ENCODE measurements at places on chromosomes 5 and 9.

DNA sequence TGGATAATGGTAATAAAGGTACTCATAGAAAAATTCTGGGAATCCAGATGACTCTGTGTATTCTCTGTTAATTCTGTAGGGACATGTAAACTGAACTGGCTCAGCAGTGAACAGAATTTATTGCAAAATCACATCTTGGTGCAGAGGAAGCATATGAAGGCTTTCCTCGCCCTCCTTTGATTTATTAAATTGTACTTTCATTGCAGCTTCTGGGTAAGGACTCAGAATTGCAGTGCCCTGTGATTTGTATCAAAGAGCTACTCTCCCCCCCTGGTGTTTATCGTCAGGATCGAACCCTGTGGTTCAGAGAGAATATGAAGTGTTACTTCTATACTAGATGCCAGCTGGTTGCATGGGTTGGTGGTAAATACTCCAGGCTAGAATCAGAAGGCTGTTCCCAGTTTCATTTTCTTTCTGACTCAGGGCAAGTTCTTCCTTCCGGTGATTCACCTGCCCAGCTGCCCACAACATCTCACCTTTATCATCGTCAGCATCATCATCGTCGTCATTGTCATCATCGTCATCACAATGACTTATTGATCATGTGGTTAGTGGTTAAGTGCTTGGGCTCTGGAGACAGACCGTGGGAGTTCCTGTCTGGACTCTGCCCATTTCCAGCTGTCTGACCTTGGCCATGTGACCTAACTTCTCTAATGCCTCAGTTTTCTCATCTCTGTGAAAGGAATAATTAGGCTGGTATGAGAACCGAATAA lies 238.8 kb downstream of the ARHGAP26 start:
- DNase-seq: peak; percentile 90

DNA sequence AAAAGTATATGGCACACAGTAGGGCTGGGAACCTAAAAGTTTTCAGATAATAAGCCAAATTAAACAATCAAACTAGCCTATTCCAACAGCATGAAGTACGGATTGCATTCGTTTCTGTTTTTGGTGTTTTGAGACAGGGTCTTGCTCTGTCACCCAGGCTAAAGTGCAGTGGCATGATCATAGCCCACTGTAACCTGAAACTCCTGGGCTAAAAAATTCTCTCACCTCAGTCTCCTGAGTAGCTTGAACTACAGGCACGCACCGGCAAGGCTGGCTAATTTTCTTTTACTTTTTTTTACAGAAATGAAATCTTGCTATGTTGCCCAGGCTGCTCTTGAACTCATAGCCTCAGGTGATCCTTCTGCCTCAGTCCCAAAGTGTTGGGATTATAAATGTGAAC lies 5.2 kb downstream of the RFX3 start:
- no peak for DNase-seq

GRCh38 chr9:125241863-125242739 lies 958 bp upstream of the HSPA5 start:
- no peak for DNase-seq

- no peak for DNase-seq
These were observed 44.7 kb upstream of the DMAC1 start for GRCh38 chr9:7844242-7844641.

- no peak for DNase-seq
These were observed 21.0 kb upstream of the SH3TC2 start for GRCh38 chr5:149083846-149084245.

GRCh38 chr9:93572636-93573515 lies 3.5 kb upstream of the PHF2 start:
- no peak for DNase-seq

- peak; percentile 29 for DNase-seq
These were observed 106.5 kb upstream of the PARP8 start for GRCh38 chr5:50559955-50560354.

DNA sequence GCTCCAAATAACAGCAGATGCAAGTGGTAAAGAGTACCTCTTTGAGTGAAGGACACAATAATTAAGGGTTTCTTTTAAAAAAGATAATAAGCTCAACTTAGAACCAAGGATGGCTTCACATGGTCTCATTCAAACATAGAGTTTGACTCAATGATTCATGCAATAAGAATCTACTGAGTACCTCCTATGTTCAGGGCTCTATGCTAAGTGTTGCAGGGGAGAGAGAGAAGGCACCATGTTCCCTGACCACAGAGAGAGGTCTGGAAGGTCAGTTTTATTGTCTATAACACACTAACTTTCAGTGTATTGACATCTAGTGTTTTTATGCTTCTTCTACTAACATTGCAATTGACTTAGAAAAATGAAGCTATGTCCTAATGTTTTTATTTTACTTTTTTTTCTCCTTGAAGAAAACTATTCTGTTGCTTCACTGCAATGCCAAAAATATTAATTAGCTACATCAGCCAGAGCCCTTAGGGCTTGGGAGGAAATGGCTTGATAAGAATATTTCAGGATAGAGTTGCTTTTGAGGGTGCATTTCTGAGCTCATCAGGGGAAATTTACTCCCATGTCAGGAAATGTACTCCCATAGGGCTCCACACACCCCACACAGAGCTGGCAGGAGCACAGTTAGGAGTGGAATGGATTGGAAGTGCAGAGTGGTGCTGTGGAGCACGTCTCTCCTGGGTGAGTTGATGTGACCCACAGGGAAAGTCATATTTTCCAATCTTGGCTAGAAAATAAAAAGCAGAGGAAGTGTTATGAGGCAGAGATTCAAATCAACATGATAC lies 106.6 kb downstream of the PDE8B start:
- no peak for DNase-seq

- DNase-seq: no peak
These were observed 28.7 kb upstream of the ECM2 start for GRCh38 chr9:92564504-92564903.

GRCh38 chr9:38278931-38279679 lies 113.4 kb upstream of the ALDH1B1 start:
- DNase-seq: no peak

- DNase-seq: no peak
These were observed 22.5 kb upstream of the ADAMTSL1 start for GRCh38 chr9:18451406-18451805.

DNA sequence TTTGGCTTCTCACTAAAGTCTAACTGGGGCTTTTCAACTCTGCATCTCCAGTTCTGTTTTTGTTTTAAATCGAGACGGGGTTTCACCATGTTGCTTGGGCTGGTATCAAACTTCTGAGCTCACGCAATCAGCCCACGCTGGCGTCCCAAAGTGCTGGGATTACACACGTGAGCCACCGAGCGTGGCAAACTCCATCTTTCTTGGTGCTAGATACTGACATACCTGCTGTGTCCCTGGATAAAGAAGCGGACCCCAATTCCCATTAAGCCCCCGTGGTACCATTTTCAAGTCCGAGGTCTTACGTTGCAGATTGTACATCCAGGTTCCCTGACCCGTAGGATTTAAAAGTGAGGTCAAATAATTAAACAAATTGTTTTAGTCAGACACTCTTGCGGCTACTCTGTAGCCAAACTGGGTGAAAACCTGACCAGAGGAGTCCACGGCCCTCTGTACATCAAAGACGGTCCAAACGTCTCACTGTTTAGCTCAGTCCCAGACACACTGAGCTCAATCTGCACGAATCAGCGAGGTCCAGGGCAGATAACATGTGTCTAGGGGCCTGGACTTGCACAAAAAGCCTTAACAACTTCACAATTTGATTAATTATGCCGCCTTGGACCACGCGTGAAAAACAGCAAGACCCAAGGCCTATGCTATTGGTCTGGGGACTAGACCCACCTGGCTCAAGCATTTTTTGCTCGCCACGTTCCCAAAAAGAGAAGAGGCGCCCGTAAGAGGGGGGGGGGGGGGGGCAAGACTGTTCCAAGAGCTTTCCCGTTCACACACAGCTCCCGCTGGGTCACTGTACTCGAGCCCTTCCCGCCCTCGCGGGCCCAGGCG lies 727 bp upstream of the DNAJA1 start:
- DNase-seq: peak; percentile 37

DNA sequence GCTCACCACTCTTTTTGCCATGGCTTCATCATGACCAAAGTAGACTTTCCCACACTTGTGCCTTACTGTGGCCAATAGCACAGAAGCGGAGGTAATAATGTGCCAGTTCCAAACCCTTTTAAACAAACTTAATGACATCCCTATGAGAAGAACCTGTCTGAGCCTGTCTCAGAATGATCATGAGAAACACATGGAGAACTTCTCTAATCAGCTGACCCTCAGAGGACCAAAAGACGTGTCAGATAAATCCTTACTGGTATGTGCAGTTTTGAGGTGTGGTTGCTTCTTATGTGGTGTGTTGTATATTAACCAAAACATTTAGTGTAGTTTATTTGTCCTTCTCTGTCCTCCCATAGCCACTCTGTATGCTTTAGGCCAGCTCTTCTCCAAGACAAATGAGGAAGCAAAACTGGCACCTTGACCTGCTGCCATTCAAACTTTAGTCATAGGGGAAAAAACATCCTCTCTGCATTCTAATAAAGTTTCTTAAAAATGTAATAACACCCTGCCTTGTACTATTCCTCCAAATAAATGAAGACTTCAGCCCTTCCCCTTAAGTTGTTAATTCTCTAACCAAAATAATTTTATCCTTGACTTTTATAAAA lies 168.9 kb downstream of the MUSK start:
- DNase-seq: no peak

GRCh38 chr5:143682246-143682905 lies 129.6 kb upstream of the HMHB1 start:
- DNase-seq: no peak

- no peak for DNase-seq
These were observed 122.8 kb upstream of the TBC1D2 start for GRCh38 chr9:98378206-98378780.

DNA sequence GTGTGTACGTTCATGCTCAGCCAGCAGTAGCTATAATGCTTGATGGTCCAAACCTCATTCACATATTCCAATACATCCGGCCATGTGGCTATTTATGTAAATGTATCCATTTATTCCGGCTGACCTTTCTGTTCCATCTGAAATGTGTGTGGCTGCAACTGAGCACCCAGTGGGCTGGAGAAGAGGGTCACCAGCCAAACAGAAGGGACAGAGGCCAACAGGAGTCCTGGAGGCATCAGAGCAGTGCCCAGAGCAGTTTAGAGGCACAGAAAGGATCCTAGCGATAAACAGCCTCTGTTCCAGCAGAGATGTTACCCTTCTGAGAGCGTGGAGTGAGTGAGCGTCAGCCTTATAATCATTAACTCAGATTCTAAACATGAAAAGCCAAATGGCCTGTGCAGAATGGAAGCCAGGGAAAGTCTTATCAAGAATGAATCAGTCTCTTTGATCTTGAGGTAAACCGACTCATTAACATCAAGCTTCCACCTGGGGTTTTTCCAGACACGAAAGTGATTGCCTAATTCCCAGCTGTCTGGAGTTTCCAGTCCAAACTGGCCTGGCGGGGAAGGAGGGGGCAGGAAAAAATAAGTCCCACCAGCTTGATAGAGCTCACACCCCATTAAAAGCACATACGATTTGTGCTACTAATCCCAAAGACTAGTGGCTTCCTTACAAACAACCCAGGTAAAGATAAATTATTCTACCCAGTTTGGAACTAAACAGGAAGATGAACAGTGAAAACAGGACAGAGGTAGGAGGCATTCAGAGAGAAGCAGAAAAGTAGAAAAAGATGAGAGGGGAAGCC lies 55.7 kb downstream of the SUSD1 start:
- no peak for DNase-seq

DNA sequence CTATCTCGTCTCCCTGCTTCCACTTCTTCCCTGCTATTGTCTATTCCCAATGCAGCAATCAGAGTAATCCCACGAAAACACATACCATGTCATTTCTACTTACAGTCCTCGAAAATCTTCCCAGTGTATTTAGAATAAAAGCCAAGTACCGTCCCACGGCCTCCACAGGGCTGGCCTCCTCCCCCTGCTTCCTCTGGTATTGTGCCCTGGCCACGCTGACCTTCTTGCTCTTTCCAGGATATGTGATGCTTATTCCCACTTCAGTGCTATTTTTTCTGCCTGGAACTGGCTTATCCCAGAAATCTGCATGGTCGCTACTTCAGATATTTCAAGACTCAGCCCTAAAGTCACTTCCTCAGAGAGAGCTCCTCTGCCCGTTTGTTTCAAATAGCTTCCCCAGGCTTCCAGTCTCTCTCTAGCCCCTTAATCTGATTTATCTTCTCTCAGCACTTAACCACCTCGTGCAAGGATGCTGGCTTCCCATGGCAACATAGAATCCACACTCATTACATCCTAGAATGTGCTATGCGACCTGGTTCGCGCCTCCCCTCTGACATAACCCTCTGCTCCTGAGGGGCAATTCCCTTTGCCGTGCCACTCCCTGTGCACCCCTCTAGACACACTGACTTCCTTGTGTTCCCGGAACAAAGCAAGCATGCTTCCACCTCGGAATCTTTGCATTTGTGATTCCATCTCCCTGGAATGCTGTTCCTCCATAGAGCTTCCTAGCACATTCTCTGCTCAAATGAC lies 365.9 kb downstream of the ZSWIM6 start:
- DNase-seq: no peak

- DNase-seq: no peak
These were observed 68.1 kb upstream of the FBXL7 start for GRCh38 chr5:15431923-15432322.

DNA sequence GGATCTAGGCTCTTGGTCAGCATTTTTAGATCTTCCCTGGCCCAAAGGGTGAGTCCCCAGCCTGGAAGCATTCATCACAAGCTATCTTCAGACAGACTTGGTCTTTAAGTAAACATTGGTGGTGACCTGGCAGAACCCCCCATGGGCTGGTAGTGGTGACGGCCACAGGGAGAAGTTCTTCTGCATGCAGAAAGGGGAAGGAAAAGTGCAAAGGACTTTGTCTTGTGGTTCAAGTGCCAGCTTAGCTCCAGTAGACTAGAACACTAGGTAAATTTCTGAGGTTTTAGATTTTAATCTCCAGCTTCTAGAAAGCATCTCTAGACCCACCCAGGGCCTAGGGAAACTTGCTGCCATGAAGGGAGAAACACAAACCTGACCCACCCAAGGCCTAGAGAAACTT lies 584.0 kb downstream of the CHSY3 start:
- no peak for DNase-seq

DNA sequence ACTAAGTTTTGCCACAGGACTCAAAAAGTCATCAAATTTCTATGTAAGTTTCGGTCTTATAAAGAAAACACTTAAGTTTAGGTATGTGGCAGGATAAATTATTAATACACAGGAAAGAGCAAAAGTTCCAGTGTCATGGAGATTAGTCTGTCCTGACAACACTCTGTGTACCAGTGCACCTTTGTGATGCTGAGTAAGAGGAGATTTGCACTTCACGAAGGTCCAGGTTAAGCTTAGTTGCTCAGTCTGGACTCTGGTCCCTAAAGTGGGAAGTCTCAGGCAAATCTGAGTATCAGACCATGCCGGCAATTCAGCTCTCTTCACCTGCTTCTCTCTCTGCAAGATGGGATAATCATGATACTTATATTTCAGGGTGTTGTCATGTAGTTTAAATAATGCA lies 139.5 kb upstream of the RASGRF2 start:
- DNase-seq: no peak

- DNase-seq: no peak
These were observed 12.9 kb downstream of the PLEKHG4B start for GRCh38 chr5:104778-105296.

DNA sequence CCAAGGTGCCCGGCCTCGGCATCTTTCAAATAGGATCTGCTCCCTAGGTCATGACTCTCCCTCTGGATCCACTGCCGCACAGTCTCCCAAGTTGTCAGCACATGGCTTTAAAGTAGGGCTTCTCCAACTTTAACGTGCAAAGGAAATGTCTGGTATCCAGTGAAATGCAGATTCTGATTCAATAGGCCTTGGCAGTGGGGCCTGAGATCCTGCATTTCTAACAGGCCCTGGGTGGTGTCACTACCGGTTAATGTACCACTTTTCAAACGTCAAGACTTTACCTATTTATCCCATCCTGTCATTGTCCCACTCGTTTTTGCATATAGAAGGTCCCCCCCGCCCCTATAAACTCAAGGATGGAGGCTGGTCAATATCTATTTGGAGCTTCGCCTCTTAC lies 137.6 kb upstream of the ZNF618 start:
- DNase-seq: no peak
